D721Med (cell line): ENCODE measurements at places on chromosomes 2 and 18.

DNA sequence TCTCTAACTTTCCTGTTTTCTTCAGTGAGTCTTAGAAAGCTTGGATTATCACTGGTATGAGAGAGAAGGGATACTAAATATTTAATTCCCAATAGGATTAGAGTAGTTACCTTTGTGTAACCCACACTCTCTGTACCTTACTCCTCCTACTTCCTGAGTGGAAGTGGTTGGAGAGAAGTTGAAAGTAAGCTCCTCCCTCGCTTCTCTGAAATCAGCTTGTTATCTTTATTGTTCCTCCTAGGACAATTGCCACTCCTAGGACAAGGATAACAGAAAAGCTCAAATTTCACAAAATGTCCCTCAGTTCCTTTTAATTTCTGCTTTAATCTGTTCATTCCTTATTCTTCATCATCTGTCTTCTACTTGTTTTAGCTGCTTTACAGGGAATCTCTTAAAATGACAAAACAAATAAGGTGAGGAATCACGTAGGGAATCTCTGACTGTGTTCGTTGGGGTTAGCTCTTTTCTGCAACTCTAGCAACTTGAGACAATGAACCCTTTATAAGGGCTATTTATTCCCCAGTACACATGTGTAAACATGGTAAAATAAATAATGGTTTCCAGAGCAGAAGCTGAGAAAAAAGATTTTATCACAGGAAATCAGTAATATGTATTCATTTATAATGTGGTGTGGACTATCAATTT, 8.6 kb downstream of the ITPRID2 start:
- DNase-seq, result no peak

DNA sequence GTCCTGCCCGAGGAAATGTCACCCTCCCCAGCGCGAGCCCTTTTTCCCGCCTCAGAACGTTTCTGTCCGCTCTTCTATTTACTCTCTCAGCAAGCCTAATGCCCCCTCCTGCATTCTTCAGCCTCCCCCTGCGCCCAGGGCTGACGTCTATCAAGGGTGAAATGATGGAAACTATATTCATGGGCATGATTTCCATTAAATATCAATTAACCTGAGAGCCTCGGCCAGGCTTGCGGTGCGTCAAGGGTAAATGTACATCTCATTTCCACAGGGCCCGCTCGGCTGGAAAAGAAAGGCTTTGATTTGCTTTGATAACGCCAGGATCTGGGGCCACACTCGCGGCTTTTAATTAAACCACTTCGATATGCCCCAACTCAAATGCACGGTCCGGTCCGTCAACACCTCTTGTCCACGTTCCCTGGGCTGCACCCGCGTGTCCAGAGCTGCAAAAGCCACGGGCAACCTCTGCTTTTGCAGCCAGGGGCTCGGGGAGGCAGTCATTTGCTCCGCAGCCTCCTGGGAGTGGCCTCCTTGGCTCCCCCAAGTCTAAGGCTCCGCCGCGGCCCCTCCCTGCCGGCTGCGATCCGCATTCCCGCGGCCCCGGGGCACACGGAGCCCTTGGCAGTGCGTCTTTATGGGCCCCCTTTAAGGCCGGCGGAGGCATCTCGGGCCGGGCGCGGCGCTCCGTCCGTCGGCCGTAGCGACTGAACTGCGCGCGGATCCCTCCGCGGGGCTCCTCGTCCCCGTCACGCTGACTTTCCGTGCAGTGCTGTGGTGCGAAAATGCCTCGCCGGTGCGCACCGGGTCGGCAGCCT, at the start of gene HOXD8:
Gene HOXD8 (plus strand): TSS at position 724 of the 815 bp plus-strand sequence. CDS start 662 bp downstream, outside the sequence.
- DNase-seq, result no peak

GRCh38 chr2:17538844-17539554, 1.5 kb upstream of the VSNL1 start:
- no peak for DNase-seq

GRCh38 chr2:140526575-140526974, 1604.2 kb downstream of the LRP1B start:
- DNase-seq, result no peak

DNA sequence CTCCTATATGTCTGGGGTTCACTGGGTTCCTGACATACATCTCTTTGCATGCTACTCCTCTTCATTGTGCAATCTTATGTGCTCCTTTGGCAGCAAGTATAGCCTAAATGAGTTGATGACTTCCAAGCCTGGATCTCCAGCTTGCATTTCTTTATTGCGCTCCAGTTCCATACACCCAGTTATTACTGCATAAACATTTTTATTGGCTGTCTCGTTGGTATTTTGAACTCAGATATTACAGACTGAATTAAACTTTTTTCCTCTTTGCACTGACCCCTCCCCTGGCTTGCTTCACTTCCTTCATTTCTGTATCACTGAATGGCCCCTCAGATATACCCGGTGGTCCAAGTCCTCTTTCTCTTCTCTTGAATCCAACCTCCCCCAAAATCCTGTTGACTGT, 219.2 kb downstream of the MC4R start:
- no peak for DNase-seq

DNA sequence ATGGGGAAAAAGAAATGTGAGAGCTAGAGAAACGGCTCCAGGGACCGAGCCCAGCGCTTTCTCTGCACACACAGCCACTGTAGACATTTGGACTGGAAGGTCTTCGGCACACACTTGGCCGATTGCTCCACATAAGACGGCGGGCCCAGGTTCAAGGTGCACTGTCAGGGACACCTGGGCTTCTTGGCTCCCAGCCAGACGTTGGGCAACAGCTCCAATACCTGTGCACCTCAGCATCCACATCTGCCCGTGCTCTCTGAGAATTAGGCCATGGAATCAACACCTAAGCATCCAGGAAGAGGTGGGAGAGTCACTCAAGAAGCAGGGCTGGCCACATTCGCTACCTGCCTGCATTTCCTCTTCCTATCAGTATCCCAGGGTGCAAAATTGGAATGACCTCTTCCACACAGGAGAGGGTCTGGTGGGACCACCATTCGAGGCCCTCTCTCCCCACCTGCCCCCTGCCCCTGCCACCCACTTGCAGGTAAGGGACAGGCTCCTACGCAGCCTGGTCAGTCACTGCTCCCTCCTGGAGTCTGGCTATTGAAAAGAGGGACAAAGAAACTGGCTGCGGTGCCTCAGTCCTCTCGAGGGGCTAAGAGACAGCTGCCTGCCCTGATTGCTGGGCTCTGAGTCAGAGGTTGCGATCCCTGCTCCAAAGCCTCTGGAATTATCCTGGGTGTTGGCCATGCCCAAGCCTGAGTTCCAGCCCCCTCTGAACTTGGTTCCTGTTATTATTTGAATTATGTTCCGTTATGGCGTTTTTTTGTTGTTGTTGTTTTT, 40.1 kb upstream of the TAF1B start:
- no peak for DNase-seq

DNA sequence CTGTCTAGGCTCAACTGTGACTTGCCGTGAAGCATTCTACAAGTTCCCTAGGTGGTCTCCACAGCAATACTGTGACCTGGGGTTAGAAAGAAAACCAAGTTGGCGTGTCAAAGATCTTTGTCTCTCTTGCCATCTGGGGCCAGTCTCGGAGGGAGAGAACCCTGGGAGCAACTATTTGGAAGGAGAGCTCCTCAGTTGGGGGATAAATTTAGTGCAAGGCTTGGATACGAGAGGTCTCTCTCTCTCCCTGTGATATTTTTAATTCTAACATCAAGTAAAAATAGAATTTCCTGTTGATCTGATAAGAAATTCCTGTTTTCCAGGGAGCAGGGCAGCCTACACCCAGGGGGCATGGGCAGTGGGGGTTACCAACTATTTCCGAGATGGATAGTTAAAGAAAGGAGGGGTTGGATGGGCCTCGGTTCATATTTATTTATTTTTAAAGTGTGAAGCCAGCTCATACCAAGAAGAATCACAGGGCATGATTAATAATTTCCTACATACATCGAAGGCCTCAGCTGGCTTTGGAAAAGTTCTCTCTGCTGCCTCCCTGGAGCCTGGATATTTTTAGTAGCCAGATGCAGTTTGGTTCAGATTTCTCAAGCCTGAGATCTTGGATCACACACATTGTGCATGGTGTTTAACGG, 62.8 kb downstream of the EHD3 start:
- DNase-seq, result no peak

- no peak for DNase-seq
Observed at GRCh38 chr2:95240091-95240490, 32.8 kb downstream of the ZNF892 start.

DNA sequence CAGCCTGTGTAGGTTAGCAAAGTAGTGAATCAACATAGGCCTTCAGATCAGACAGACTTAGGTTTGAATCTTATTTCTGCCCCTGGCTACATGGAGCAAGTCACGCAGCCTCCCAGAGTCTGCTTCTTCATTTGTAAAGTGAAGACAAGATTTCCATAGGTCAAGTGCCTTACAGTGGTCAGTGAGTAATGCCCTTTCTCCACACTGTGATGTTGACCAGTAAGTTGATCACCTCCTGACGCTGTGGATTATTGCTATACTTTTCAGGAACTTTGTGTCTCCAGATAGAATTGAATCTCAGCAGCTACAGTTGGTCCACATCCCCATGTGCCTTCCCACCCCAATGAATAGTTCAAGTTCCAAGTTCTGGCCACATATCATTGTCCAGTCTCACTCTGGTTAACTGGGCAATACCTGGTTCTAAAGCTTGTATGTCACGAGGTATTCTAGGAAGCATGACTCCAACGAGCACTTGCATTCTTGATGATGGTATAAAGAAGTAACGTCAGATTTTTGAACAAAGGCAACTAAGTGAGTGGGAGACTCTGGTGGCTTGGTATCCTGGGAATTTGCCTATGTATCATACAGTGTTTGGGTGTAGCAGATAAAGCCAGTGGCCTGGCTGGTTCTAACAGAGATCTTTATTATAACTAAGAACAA, 2.1 kb upstream of the CLIP4 start:
- DNase-seq, result no peak

DNA sequence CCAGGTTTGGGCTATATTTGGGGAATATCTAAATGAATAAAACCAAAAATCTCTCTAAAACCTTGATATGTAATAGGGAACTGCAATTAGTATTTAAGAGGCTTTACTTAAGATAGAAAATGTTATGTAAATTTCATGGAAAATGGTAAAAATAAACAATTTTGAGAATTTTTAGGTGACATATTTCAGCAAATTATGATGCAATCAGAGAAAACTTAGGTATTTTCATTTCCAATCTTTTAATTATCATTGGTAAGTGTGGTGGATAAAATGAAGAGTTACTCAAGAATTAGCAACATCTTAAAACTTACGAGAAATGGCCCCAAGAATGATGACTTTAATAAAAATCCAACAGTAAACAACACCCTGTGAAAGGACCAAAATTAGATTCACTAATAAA, 571.4 kb downstream of the ERBB4 start:
- DNase-seq, result no peak

DNA sequence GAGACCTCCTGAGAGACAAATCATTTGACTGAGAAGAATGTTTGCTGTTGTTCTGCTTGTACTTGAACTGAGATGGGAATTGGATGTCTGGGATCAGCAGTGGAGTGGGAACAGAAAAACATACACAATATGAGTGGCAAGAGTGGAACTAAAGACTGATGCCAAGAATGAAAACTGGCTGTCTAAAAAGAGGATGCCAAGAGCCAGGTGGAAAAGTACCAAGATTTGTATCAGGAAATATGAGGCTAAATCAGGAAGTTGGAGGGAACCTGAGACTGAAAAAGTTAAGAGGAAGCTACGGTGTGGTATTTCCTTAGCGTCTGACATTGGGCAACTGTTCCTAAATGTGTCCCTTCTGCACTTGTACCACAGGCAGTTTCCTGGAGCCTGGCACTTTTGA, 440.9 kb upstream of the CELF4 start:
- DNase-seq, result no peak

DNA sequence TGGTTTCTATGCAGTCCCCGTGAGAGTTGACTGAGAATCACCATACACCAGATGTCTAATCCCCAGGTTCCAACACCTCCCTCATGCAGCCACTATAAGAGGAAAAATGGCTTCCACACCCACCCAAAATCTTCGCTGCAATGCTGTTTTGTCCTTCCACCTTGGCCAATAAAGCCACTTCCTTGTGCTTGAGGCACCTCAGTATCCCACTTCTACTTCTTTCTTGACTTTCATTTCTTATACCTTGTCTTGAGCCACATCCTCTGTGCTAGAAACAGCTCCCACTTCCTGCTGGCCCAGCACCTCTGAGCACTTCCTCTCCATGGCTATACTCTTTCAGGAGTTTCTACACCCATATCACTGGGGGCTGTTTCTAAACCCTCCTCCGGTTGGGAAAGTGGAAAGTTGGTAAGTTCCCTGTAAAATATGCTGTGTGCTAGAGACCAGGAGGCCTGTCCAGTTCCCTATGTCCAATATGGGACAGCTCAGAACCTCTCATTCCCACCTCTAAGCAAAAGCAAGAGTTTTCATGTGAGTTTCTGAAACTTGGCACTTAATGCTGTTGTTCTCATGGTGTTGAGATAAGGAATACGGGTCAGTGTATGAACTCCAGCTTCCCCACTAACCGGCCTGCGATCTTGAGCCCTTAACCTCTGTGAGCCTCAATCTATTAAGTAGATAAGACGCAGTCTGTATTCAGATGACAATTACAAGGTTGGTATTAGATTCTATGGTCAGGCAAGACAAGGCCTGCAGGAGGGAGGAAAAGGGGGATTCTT, 209.1 kb upstream of the ID2 start:
- DNase-seq, result no peak

GRCh38 chr18:26920644-26921043, 55.1 kb upstream of the AQP4 start:
- no peak for DNase-seq

GRCh38 chr18:3616744-3617143, 166.8 kb downstream of the TGIF1 start:
- DNase-seq, result no peak

DNA sequence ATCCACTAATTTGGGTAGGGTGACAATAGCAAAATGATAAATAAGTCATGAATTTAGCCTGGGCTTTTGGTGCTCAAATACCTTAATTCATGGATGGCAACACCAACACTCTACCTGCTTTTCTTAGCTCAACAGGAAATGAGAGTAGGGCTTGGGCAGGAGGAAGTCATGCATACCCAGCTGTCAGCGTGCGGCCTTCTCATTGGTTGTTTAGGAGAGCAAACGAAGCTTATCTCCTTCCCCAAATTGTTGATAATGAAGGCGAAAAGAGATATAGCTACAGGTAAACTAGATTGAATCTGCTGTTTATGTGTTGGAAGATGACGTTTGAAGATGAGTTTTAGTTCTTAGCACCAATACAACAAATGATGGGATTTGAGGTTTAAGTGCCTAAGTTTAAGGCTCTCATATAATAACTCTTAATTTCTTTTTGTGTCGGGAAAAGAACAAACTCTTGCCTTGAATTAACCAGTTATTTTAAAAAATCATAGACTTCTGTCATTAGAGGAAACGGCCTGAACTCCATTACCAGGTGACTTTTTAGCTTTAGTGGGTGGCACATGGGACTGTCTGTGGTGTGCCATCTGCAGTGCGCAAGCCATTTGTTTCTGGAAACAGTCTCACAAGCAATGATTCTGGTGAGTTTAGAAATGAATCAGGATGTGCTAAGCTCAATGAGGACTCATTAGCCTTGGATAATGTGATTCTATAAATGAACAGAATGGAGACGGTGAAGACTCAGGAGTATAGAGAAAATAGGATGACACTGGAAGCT, 19.8 kb downstream of the MAP4K4 start:
- DNase-seq, result no peak

DNA sequence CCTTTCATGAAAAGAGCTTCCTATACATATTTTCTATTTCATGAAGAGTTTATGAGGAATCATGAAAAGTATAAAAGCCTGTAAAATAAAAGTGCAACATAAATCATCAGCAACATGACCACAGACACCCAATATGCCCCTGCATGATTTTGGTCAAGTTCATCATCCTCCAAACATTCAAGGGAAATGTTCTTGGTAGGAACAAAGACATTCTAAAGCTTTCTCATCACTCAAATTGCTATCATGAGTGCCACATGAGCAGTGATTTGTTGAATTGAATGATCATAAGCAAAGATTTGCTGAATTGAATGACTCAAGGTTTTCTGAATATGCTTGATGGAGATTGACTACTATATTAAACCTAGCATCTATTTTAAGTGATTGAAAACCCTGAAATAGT, 172.2 kb downstream of the MBD2 start:
- DNase-seq, result no peak
